ENCODE measurements at places on chromosomes 1 and 21.

GRCh38 chr1:7541629-7542028, 229.5 kb upstream of the VAMP3 start:
- no peak for DNase-seq

- DNase-seq: no peak
These were observed 416.4 kb downstream of the PTBP2 start for GRCh38 chr1:97137862-97138514.

DNA sequence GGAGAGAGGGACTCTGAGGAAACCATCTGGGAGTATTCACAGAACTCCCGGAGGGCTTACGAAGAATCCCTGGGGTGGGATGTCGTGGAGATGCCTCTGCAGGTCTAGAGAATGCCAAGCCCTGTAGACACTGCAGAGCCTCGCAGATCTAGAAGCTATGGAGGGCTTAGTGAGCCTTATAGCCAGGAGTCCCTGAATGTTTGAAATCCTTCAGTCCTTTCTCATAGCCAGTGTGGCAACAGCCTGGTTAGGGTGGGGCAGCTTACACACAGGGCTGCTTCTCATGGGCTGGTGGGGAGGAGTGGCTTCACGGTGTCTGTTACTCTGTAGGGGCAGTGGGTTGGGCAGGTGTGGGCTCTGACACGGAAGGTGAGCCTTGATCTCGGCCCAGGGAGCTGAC, 44.2 kb upstream of the KDM4A start:
- DNase-seq: no peak

- no peak for DNase-seq
These were observed 20.0 kb upstream of the EPHA2 start for GRCh38 chr1:16175610-16176553.

- no peak for DNase-seq
These were observed 20.6 kb upstream of the PTTG1IP start for GRCh38 chr21:44893948-44894656.

GRCh38 chr1:87791931-87792740, 463.5 kb downstream of the LMO4 start:
- no peak for DNase-seq

DNA sequence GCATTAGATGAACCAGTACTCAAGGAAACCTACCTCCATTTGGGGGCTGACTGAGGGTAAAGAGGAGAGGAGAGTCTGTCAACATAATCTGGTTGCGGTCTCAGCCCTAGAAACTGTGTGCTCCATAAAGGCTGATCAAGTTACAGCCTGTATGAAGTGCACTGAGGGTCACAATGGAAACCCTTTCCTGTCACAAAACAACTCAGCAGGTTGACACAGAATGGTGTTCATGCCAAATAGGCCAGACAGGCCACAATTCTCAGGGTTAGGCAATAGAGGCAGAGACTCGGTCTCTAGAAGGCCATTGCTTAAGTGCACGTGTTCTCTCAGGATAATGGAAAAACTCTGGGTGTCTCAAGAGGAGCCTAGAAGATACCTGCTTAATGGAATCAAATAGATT, 4.1 kb upstream of the ANKRD35 start:
- DNase-seq: no peak

DNA sequence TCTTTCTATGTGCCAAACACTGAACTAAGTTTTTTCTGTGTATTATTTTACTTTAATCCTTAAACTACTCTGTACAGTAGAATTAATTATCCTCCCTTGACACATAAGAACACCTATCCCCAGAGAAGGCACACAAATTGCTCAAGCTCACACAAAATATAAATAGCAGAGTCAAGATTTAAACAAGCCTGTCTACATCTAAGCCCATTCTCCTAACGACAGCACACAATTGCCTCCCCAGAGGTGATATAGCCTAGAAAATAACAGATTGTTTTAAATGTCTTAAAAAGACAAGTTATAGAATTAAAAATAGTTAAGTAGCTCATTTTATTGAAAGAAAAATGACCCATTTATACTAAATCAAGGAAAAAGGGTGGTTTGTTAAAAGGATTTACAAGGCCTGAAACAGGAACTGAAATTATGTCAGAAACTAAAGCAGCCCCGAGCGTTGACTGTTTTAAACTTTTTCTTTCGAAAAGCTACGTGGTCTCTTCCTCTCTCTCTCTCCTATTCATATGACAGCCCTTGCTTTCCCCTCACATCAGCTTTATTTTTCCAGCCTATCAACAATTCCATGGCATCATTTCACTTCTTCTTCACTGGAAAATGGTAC, 30.5 kb downstream of the TNFSF18 start:
- DNase-seq: no peak

DNA sequence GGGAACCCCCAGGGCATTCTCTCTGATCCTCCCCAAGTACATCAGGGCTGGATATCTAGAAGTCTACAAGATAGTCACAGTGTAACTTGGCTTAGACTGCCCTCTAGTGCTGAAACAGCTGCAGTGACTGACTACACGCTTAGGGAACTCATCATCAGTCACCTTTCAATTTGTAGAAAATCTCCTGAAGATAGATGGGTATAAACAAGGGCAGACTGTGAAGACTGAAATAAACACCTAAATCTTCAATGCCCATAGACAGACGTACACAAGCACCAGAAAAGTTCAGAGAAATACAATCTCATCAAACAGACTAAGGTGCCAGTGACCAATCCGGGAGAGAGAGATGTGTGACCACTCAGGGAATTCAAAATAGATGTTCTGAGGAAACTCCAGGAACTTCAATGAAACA, 46.6 kb downstream of the PACC1 start:
- peak; percentile 17 for DNase-seq

Data from effector memory CD4-positive, alpha-beta T cell (primary cell).